CD4-positive, alpha-beta T cell (primary cell): ENCODE measurements at places on chromosomes 6 and 20.
A peak's percentile ranks its signal among the peaks of the same experiment; 100 is the strongest.

- no peak for DNase-seq
Observed at GRCh38 chr20:44835116-44835515, 24.8 kb upstream of the RIMS4 start.

DNA sequence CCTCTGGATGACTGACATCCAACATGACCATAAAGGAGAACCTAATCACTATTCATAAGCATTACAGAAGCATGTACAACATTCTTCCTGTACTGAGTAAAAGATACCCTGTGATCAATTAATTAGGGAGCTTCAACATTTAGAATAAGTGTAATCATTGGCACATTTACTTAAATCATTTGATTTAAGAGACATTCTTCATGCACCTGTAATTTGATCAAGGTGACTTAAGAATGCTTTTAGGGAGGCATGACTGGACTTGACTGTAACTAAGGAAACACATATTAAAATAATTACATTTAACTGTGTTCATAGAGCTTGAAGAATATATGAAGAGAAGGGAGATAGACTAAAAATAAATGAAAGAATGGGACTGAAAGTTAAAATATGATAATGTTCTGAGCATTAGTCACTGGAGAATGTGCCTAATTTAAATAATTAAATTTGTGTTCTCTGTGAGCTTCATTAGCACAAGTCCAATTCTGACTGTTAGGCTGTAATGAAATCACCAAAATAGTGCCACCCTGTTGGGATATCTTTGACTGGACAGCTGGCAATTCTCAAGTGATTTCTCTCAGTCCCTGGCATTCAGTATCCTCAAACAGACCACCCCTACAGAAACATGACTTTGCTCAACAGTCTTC lies 295.5 kb upstream of the ADGRB3 start:
- no peak for DNase-seq

GRCh38 chr6:75128878-75129570 lies 76.8 kb downstream of the COL12A1 start:
- no peak for DNase-seq

GRCh38 chr20:44068316-44069201 lies 118.4 kb downstream of the JPH2 start:
- DNase-seq, result no peak

- no peak for DNase-seq
Observed at GRCh38 chr6:118319416-118319815, 228.7 kb upstream of the PLN start.

GRCh38 chr20:63740627-63741353 lies 1.2 kb downstream of the SLC2A4RG start:
- DNase-seq, result peak; percentile 67

DNA sequence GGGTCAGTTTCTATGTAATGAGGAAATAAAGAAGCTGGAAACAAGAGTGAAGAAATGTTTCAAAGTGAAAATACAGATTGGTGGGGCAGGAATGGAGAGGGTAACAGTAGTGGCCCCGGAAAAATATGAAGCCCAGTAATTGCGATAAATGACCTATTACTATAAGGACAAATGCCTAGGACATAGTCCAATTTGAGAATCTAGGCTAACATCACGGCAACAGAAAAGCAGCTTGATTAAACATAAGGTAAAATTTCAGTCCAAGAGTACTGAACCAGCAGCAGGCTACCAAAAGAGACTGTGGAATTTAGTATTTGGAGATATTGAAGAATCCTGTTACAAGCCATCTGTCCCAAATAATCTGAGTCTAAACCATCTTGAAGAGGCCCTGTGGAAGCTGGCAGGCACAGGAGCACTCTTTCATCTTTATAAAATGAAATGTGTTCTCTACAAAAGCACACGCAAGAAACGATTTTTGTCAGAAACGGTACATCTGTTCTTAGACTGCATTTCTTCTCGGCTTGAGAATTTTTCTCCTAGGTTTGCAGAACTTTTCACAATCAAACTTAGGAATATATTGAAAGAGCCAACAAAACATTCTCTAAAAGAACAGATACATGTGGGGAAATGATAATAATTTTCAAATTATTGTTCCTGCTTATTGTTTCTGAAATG lies 49.3 kb downstream of the ELOVL5 start:
- DNase-seq, result no peak

- no peak for DNase-seq
Observed at GRCh38 chr20:46139266-46139889, 21.3 kb downstream of the CD40 start.
